ENCODE measurements at places on chromosomes 2 and 18. TPM values are rescaled to one million over a fixed set of nuclear protein-coding genes. Genes with fewer than 3 reads are reported as not detected.

DNA sequence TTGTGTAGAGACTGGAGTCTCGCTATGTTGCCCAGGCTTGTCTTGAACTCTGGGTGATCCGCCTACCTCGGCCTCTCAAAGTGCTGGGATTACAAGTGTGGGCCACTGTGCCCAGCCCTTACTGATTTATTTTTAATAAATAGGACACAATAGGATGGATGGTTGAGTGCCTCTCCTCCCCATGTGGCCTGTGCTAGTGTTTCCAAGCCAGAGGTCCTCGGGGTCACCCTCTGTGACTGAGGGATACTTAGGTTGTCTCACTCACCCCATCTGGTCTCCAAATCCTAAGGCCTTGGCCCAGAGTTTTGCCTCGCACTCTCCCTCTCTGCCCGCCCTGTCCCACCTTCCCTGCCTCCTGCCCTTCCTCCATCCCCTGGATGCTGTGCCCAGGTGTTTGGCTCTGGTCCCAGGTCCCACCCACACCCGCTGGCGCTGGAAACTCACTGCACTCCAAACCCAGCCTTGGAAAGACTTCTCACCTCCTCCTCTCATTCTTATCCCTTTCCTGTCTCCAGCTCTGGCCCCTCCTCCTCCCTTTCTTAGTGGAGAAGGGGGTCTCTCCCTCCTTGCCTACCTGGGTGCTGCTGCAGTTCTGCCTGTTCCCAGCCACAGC is 4.7 kb upstream of the ECEL1 start:
- DNase-seq = no peak

- no peak for DNase-seq
Observed at GRCh38 chr2:12727641-12728040, 10.9 kb downstream of the TRIB2 start.

The LCT gene
- not detected for total RNA-seq

DNA sequence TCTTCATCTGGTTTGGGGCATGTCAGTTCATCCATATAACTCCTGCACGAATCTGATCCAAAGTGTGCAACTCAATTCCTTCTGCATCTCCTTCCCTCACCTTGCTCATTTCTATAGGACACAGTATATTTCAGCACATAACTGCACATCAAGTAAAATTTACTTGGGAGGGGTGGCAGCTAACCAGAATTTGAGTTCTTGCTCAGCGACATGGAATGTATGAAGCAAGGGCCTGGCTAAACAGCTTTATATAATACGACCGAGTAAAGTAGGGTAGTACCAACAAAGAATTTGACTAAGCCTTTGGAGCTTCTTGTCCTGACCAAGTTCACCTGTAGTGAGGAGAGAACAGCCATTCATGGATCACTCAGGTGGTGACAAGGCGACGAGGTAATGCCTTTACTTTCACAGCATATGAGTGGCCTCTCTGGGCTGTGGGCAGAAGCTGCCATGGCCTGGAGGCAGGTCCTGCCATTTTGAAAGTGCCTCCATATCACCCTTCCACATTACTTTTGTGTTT is 570.2 kb upstream of the TNP1 start:
- DNase-seq = no peak

The GKN1 gene
- total RNA-seq = not detected
